ENCODE measurements at places on chromosomes 13 and 19. TPM values are rescaled to one million over a fixed set of nuclear protein-coding genes. Genes with fewer than 3 reads are reported as not detected.

DNA sequence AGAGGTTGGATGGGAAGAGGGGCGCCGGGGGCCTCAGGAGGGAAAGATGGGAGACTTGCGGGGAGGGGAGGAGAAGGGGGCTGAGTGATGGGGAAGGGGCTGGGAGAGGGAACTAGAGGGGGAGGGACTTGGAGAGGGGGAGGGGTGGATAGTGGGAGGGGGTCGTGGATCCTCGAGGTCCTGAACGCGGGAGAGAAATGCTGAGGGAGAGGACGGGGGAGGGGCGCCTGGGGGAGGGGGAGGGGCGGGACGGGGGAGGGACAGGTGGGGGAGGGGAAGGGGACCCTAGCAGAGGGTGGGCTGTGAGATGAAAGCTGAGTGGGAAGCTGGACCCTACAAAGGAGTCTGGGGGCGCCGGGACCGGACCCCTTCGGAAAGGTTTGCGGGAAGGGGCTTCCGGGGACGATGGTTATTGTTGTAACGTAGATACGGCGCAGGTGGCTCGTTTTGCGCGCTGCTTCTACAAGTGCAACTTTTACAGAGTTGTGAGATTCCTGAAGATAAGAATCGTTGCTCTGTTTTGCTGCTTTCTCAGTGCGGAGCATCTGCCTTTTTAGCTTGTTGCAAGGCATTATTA, 418 bp downstream of the ZNF444 start:
- no peak for DNase-seq

- DNase-seq, result no peak
These were observed 55.6 kb downstream of the GJA3 start for GRCh38 chr13:20105161-20105689.

DNA sequence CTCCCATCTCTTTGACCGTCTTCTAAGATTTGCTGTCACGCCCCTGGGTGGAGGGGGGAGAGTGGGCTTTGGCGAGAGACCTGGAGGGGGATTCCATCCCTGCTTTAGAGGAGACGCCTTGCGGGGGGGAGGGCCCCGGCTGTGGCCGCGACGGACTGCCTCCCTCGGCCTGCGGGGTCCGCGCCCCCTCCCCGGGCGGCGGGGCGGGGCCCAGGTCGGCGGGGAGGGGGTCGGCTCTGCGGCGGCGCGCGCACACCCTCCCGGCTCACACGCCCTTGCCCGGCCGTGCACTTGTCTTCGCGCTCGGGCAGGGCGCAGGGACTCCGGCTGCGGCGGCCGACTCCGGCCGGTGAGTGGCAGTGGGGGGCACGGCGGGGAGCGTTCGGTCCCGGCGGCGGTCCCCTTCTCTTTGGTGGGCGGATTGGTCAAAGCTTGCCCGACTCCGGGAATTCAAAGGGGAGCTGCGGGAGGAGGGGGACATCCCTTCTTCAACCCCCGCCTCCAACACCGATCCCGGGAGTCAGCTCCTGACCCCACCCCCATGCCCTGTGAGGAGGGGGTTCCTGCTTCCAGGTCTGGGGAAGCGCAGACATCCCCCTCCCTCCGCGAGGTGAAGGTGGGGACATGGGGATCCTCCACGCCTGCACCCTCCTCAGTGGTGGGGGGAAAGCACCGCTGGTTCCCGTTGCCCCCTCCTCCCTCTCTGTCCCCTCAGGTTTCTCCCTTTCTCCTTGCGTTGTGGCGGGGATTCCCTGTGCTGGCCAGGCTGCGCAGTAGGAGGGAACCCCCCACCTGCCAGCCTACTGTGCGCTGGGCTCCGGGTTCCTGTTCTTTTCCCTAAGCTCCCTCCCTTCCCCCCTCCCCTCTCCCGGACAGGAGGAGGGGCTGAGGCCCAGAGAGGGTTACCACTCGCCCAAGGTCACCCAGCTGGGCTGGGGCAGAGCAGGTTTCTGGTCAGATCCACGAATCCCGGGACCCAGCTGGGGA, 14.6 kb upstream of the KCNN1 start:
- no peak for DNase-seq

Gene TGFBR3L
- 0.18 TPM for polyA plus RNA-seq

GRCh38 chr19:35417278-35417677, 30.8 kb upstream of the FFAR2 start:
- no peak for DNase-seq

DNA sequence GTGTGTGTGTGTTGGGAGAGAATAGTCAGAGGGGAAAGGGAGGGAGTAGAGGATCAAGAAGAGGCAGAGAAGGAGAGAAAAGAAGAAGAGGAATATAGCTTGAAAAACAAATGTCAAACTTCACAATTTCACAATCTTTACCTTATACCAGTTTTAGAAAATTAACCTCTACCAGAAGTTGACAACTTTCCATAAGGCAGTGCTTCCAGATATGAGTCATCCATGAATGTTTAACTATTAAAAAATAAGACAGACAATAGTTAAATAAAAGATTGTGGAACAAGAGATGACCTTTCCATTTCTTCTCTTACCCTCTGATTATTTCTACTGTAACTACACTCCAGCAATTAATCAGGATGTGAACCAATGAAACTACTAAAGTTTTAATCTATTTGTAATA, 229.4 kb downstream of the ITGBL1 start:
- DNase-seq, result no peak

DNA sequence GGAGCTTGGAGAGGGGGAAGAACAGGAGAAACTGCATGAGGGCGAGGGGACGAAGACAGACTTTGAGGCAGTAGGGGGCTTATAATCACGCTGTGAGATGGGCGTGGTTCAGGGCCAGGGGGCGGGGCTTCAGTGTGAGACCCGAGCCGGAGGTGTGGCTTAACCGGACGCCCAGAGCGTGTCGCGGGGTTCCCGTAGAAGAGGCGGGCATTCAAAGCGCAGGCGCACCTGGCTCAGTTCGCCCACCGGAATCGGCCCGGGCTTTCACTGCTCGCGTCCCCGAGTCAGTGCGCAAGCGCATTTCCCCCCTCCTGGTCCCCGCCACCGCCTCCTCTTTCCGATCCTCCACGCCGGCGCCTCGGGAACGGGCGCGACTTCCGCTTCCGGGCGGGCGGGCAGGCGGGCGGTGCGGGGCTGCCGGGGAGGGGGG, 225 bp upstream of the ZNF865 start:
- DNase-seq, result peak; percentile 98

DNA sequence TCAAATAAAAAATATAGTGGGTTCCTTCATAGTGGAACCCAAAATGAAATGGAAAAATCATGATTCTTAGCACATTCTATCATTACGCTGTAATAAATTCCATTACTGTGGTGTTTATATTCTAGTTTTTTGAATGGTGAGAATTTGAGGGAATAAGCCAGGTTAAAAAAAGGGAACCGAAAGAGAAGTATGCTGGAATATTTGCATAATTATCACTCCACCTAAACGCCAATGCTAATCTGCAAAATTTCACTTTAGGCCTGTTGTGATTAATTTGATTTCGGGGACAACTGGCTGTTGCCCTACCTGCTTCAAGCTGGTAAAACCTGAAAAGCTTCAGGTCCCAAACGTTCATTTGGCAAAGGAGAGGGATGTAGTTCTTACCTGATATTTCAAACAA, 32.1 kb upstream of the SCEL start:
- DNase-seq, result no peak

GRCh38 chr19:12224676-12225075, 61.8 kb downstream of the ZNF136 start:
- DNase-seq, result no peak

- DNase-seq, result no peak
These were observed 4.8 kb downstream of the C19orf25 start for GRCh38 chr19:1474011-1474764.

Gene SMAD9
- 10.2 TPM for polyA plus RNA-seq

Gene CEACAM7
- polyA plus RNA-seq, result not detected

- no peak for DNase-seq
These were observed 4.5 kb upstream of the ARHGAP45 start for GRCh38 chr19:1062387-1063029.

DNA sequence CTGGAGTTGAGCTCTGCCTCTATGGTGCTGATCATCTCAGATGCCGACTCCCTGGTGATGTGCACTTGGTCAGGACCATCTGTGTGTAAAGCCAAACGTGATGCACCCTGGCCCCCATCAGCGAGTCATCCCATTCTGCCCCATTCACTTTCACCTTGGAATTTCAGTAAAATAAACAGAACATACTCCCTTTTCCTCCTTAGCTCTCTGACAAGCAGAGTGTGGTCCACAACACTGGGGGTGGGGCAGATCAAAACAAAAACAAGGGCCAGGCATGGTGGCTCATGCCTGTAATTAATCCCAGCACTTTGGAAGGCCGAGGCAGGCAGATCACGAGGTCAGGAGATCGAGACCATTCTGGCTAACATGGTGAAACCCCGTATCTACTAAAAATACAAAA, 12.3 kb downstream of the CEACAM20 start:
- DNase-seq, result no peak

DNA sequence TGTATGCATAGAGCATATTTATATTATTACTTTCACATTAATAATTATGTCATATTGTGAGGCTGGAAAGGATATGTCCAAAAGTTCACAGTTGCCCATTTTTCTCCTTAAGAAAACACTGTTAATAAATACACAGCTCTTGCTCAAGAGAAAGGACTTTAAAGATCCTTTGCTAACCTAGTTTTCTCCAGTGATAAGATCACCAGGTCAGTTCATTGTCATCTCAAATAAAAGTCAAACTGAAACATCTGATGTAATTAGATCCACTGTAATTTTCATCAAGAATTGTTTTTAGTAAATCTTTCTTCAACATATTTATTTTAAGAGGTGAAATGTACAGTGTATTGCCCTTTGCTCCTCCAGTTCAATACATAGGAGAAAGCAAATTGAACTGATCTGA, 82.8 kb upstream of the KLHL1 start:
- no peak for DNase-seq

- DNase-seq, result peak; percentile 97
These were observed at the start of gene PLIN5 for GRCh38 chr19:4534836-4535658. Gene PLIN5, minus strand, starts transcription at chr19:4535224. Its CDS starts 1,150 bp downstream, at chr19:4534074.

GRCh38 chr19:12453495-12453894, 12.7 kb upstream of the ZNF443 start:
- DNase-seq, result no peak

GRCh38 chr13:25095851-25096453, at the start of gene PABPC3:
Gene PABPC3, plus strand, starts transcription at chr13:25096136. Its CDS starts 63 bp downstream, at chr13:25096199.
- DNase-seq, result no peak

Gene FREM2
- polyA plus RNA-seq, result 0.38 TPM

- no peak for DNase-seq
These were observed 9.2 kb downstream of the TMEM255B start for GRCh38 chr13:113768018-113768905.

DNA sequence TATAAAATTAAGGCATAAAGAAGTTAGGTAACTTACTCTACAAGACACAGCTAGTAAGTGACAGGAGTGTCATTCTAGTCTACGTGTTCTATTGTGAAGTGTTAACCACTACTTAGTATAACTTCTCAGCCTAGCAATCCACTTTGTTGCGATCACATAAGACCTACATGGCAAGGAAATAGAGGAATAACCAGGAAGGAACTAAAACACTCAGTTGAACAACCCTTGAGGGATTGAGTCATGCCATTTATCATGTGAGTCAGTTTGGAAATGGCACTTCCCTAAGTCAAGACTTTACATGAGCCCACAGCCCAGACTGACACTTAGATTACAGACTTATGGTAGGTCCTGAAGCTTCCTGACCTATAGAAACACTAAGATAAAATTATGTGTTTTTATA, 279.5 kb upstream of the PCDH20 start:
- no peak for DNase-seq

Gene CNFN
- polyA plus RNA-seq, result 0.91 TPM

Gene PRTN3
- polyA plus RNA-seq, result not detected

DNA sequence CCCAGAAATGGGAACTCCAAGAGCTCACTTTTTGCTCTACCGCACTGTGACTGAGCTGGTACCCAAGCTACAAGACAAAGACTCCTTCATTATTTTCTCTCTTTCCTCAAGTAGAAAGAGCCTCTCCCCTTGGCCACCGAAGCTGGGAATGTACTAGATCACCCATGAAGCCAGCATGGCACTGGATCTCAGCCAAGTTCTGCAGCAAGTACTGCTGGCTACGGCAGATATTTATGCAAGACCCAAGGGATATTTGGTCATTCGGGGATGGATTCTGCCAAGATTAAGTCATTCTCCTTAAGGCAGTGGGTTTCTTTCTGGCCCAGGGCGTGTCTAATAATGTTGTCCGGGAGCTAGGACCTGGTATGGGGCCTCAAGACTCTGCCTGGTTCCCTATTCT, 633.5 kb downstream of the SLITRK1 start:
- DNase-seq, result no peak

Gene ZNF497
- polyA plus RNA-seq, result 0.30 TPM

Gene F10
- 40.0 TPM for polyA plus RNA-seq

GRCh38 chr13:26488236-26489003, 69.1 kb upstream of the WASF3 start:
- DNase-seq, result no peak

DNA sequence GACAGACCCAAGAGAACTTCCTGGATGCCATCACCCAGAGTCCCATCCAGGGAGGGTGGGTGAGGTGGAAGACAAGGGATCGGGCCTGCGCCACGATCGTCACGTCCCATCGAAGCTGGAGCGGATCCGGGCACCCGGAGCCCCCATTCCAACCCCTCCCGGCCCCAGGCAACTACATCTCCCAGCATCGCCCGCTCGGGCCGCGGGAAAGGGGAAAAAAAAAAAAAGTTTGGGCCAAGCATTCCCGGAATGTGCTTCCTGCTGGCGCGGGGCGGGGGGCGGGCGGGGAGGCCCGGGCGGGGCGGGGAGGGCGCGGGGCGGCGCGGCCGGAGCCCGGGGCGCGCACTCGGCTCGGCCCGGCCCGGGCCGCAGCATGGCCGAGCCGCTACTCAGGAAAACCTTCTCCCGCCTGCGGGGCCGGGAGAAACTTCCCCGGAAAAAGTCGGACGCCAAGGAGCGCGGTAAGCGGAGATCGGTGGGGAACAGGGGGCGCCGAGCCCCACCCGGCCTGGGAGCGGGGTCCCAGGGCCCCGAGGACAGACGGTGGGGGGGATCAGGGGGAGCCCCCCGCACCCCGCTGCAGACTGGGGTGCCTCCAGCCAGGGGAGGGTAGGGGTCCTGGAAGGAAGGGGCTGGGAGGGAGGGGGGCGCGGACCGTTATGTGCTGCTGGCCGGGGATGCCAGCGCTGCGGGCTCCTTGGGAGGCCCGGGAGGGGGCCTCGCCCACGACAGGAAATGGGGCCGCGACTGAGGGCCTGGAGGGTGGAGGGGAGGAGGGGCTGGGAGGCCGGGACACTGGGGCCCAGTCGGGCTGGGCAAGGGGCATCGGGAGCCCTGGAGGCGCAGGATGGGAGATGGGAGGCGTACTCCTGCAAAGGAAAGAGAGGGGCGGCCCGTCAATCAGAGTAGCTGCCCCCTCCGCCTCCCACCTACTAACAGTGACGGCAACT, at the start of gene SYDE1:
Gene SYDE1, plus strand, starts transcription at position 341 of the 950 bp plus-strand sequence. Its CDS starts 33 bp downstream, at position 374.
- DNase-seq, result peak; percentile 66
